Urinary bladder (tissue), 4 donors: ENCODE measurements at places on chromosomes 11 and 22. TPM values are rescaled to one million over a fixed set of nuclear protein-coding genes. Genes with fewer than 3 reads are reported as not detected.

Gene SCGB1D2
- total RNA-seq = not detected

Gene ZNF280B
- total RNA-seq = 1.9 TPM

Gene PANX2
- 0.63 TPM for total RNA-seq

Gene TESMIN
- 1.0 TPM for total RNA-seq

Gene PNPLA3
- total RNA-seq = 0.37 TPM

Gene GTSE1
- total RNA-seq = 6.6 TPM

Gene NXPE1
- not detected for total RNA-seq

Gene PYGM
- total RNA-seq = 15.1 TPM

Gene RGL4
- not detected for total RNA-seq
